ENCODE measurements at places on chromosomes 7 and 10. TPM values are rescaled to one million over a fixed set of nuclear protein-coding genes. Genes with fewer than 3 reads are reported as not detected.

The NRG3 gene
- polyA plus RNA-seq: not detected

The GRID2IP gene
- not detected for polyA plus RNA-seq

The CHST3 gene
- polyA plus RNA-seq: not detected

DNA sequence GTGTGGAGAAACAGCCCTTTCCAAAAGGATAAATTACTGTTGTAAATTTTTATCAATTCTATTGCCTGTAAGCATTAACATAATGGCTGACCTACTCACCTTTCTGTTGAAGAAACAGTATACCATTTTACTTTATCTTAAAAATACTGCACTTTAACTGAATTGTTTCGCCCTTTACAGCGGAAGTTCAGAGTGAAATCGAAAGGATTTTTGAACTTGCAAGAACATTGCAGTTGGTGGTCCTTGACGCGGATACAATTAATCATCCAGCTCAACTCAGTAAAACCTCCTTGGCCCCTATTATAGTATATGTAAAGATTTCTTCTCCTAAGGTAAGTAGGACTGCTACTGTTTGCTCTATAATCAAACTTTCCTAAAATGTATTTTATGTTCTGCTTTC lies 117.5 kb downstream of the NSUN6 start:
- no peaks in the 10 kb centered on the region for H3K4me1 ChIP-seq
- no peak overlapping the region for H3K27ac ChIP-seq
- no peaks in the 10 kb centered on the region for H3K27me3 ChIP-seq
- peaks cover under 1% of the 10 kb centered on the region for H3K36me3 ChIP-seq
- no peak for DNase-seq

- DNase-seq: no peak
- no peak overlapping the region for H3K4me3 ChIP-seq
- H3K36me3 ChIP-seq: no peaks in the 10 kb centered on the region
- H3K27me3 ChIP-seq: no peaks in the 10 kb centered on the region
Measured at GRCh38 chr7:149292462-149292823, 30.4 kb downstream of the ZNF783 start.

DNA sequence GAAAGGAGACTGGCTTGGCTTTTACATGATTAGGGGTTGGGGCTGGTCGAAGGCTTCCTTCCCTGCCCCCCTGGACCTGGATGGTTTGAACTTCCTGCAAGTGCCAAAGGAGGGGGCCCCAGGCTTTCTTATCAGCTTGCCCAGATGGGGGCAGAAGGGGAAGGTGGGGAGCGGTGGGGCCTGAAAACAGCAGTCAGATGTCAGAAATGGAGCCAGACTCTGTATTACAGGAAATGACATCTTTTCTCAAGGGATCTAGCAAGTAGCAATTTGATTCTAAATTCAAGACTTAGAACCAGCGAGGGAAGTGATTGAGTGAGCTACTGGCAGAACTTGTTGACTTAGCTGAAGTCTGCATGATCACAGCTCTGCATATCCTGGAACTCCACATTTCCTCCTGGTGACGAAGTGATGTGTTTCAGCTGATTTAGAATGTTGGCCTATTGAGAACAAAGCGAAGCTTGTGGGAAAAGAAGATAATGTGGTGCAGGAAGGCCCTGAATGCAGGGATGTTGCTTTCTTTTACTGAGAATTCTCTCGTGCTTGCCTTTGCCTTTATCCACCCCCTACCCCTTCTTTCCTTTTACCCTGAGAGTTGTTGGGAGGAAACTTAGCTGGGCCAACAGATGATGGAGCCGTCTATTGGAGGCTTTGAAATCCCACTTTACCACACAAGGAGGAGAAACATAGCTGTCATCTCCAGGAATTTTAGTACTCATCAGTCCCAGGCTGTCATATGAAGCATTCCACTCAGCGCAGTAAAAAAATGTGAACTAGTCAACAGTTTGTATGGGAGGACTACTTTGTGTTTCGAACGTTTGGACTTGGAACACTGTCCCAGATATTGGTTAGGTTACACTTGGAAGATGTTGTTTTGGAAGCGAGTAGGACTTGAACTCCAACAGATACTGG lies 43.2 kb downstream of the CCNY start:
- H3K4me1 ChIP-seq: peaks cover 29% of the 10 kb centered on the region
- H3K27me3 ChIP-seq: no peaks in the 10 kb centered on the region
- no peaks in the 10 kb centered on the region for H3K36me3 ChIP-seq
- no peak overlapping the region for H3K4me3 ChIP-seq

- no peak overlapping the region for H3K4me3 ChIP-seq
- H3K36me3 ChIP-seq: no peaks in the 10 kb centered on the region
- no peaks in the 10 kb centered on the region for H3K4me1 ChIP-seq
Measured at GRCh38 chr7:33459340-33459751, 330.0 kb downstream of the BBS9 start.

DNA sequence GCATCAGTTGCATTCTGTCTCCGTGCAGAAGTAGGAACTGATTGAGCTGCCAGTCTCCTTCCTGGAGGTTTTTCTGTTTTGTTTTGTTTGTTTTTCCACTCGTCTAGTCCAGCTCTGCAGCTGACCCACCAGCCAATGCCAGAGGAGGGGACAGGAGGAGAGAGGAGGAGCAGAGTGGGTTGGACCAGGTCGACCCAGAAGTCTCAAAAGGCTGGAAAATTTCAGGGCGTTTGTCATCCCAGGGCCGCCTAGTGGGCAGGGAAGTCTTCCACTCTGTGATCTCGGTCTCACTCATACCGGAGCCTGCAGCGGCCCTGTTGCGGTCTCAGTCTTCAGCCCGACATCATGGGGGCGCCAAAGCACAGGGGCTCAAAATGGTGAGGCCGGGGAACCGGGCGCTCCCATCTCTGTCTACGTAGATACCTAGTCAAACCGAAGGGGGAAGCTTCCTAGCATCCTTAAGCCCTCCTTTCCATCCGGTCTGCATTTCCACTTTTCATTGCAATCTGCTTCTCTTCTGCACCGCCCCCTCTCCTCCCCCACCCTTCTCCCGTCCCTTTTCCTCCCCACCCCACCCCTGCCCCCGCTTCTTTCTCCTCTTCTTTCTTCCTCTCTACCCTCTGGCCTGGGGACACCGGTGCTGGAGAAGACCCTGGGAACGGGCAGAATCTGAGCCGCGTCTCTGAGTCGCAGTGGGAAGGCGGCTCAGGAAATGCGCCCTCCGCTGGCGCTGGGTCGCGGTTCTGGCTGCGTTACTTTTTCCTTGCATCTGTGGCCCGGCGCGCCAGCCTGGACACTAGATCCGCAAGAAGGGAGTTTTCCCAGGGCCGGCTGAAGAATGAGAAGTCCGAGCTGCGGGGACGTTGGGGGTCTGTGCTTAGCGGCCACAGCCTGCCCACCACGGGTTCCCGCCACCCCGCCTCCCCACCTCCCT lies 16.2 kb upstream of the PAX2 start:
- no peak for DNase-seq
- peaks cover 29% of the 10 kb centered on the region for H3K4me1 ChIP-seq

DNA sequence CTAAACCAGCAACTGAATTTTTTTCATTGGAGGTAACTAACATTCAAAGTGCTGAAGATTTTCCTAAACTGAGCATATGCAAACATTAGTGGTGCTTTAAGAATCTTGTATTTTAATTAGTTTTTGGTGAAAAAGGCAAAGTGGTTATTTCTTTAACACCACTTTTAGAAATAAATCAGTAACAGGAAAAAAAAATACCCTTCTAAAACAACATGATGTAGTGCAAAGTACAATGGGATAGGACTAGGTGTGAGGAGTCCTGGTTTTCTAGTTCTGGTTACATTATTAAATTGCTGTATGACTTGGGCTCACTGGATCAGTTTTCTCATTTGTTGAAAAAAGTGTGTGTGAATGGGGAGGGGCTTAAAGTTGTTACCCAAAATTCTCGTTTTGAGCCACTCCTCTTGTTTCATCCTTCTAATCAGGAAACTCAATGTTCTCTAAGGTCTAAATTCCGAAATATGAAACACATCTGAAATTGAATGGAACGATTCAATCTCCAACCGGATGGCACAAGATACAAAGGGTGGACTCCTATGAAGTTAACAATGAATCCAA lies 1.8 kb downstream of the WASL start:
- no peaks in the 10 kb centered on the region for H3K36me3 ChIP-seq
- H3K4me3 ChIP-seq: peak overlapping the region; percentile 94
- no peaks in the 10 kb centered on the region for H3K27me3 ChIP-seq
- no peak overlapping the region for H3K27ac ChIP-seq

GRCh38 chr10:119238577-119238976 lies 31.2 kb downstream of the GRK5 start:
- DNase-seq: no peak
- H3K27me3 ChIP-seq: no peaks in the 10 kb centered on the region
- no peaks in the 10 kb centered on the region for H3K4me1 ChIP-seq
- H3K36me3 ChIP-seq: no peaks in the 10 kb centered on the region
- no peak overlapping the region for H3K27ac ChIP-seq

- no peaks in the 10 kb centered on the region for H3K36me3 ChIP-seq
- no peak overlapping the region for H3K27ac ChIP-seq
- peaks cover 6% of the 10 kb centered on the region for H3K4me1 ChIP-seq
- H3K27me3 ChIP-seq: no peaks in the 10 kb centered on the region
Measured at GRCh38 chr7:42083284-42083683, 153.7 kb downstream of the GLI3 start.

- H3K4me3 ChIP-seq: no peak overlapping the region
- H3K4me1 ChIP-seq: no peaks in the 10 kb centered on the region
- H3K36me3 ChIP-seq: no peaks in the 10 kb centered on the region
- H3K27ac ChIP-seq: no peak overlapping the region
Measured at GRCh38 chr7:70486977-70487376, 645.0 kb upstream of the GALNT17 start.

DNA sequence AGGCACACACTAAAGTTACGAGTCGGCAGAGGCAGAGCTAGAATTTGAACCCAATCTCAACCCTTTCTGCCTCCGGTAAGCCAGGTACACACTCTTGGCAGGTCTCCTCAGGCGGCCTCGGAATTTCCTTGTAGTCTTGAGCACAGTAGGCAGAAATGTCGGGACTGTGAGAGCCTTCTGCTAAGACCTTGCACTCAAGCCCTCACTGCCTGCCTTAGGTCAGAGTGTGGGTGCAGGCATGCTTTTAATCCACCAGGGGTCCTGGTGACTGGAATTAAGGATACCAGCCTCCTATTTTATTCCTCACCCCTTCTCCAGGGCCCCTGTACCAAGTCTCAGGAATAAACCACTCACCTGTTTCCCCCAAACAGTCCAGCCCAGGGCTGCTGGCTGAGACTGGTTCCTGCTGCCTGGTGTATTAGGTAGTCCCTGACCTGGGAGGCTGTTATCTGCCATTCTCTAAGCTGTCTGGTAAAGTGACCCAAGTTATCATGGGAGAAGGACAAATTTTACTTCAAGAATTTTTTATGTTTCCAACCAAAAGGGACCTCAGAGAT lies 855 bp downstream of the ATP6V1F start:
- peaks cover 22% of the 10 kb centered on the region for H3K36me3 ChIP-seq
- DNase-seq: peak; percentile 77
- peak overlapping the region; percentile 70 for H3K4me3 ChIP-seq
